NCI-H748 treated with DMSO at 0.1 percent for 48 hours (cell line): ENCODE measurements at places on chromosomes 1 and 21.

- DNase-seq: no peak
Observed at GRCh38 chr21:43341378-43342161, 85.4 kb downstream of the SIK1 start.

DNA sequence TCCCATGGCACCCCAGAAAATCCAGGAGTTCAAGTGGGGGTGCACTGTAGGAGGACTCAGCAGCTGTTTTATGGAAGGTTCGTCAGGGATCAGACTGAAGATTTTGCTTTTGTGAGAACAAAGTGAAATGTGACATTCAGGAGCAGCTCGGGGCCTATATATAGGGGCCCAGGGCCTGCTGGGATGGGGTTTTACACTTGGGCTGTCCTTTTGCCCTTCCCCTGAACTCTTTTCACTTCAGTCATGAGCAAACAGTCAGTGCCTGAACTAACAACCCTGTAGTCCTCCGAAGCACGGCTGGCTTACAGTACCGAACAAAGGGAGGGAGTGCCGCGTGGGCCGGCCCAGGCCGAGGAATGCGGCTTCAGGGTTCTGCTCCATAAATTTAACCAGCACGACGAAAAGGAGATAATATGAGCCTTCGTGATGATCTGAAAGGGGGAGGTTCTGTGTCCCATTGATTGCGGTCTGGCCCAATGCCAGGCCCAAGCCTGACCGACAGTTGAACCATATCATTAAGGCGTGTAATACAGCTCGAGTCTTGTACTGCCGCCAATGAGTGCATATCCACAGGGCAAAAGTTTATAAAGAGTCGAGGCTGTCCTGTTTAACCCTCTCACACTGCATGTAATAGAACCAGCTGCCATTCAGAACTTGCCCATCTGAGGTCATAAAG lies 139.9 kb downstream of the DHRS3 start:
- DNase-seq: peak; percentile 46

- peak; percentile 39 for DNase-seq
Observed at GRCh38 chr1:200302921-200303290, 106.9 kb downstream of the ZNF281 start.

GRCh38 chr1:12047120-12047876 lies 15.8 kb upstream of the TNFRSF8 start:
- DNase-seq: no peak

DNA sequence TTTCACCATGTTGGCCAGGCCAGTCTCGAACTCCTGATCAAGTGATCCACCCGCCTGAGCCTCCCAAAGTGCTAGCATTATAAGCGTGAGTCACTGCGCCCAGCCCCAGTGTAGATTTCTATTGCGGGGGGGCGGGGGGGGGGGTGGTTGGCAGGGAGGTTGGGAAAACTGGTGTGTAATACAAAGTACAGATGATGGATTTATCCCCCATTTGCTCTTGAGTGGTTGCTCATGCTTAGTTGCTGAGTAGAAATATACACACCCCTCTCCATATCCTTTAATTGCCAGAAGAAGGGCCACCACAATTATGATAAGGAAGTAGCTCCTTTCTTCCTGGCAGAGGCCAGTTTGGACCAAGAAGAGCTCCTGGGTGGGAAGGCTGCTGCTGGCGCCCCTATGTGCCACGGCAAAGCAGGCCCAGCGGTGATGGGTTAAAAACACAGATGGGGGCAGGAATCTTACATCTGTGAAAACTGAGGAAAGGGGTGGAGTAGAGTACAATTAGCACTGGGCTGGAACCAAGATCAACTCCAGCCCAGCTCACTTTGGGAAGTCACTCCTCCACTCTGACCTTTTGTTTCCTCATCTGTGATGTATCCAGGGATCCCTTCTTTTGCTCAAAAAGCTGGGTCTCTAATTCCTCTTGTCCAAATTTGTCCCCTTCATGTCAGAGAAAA lies 55.2 kb downstream of the MRPL37 start:
- no peak for DNase-seq

DNA sequence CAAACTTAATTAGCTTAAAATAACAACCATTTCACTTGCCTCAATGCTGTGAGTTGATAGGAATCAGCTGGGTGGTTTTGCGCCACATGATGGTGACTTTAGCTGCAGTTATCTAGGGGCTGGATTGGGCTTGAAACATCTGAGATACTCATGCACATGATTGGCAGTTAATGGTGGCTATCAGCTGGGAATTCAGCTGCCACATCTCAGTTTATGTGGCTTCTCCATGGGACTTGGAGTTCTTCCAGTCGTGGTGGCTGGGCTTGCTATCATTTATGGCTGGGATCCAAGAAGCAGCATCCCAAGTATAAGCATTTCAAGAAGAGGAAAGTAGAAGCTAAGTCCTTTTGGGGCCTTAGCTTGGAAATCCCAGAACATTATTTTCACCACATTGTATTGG lies 36.4 kb downstream of the PDC start:
- DNase-seq: no peak

DNA sequence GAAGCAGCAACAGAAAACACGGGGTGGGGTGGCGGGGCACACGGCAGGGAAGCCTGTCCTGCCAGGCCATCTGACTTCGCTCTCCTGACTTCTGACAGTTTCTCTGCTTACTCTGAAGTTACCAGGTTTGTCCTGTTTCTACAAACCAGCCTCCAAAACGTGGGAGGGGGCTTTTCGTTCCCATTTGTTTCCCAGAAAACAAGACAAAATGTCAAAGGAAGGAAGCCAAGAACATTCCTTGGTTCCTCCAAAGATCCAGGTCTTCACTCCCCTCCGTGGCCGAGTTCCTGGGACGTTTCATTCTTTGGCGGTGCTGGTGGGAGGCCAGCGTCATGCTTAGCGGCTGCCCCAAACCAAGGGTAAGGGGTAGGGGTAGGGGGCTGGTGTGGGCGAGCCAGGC lies 49.6 kb downstream of the MEGF6 start:
- no peak for DNase-seq

GRCh38 chr1:244576259-244576892 lies 76.5 kb upstream of the DESI2 start:
- DNase-seq: no peak

DNA sequence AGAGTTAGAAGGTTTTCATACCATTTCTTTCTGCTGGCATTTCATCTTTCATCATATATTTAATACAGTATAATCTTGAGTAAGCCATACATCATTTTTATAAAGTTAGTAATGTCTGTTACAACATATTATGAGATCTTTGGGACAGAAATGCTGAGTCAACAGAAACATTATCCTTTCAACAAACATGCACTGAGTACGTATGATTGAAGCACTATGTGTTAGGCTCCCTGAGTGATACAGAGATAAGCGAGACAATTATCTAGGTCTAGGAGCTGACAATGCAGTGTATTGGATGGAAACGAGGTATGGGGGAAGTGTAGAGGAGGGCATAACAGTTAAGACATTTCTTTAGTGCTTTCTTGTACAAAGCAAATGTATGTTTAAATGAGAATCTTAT lies 19.7 kb upstream of the GPR52 start:
- no peak for DNase-seq

DNA sequence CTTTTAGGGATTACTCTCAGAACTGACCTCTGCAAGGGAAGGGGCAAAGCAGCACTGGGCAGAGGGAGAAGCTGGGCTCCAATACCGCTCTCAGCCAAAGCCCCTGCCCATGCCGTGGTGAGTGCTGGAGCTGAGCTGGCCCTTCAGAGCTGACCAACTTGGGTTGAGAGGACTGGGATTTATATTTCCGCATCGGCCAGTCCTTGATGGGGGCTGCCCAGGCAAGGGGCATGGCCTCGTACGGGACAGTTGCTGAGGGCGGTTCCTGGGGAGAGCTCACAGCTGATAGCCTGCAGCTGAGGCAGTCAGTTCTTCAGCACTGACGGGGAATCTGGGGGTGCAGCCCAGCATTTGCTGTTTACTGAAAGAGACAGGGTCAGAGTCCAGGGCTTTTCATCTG lies 8.0 kb downstream of the HUNK start:
- DNase-seq: no peak

DNA sequence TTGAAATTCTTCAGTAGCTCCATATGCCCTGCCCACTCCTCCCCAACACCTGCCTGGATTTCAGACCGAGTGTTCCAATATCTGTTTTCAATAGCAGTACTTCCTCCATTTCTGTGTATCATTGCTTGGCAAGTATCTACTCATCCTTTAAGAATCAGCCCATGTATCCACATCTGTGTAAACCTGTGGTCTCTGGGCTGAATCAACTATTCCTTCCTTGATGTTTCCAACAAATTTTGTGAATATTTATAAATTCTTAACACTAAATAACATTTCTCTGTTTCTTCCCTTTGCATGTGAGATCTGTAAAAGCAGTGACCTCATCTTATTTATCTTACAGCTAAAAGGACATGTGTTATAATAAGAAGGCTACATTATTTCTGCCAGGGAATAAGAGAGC lies 26.0 kb upstream of the UAP1 start:
- no peak for DNase-seq

DNA sequence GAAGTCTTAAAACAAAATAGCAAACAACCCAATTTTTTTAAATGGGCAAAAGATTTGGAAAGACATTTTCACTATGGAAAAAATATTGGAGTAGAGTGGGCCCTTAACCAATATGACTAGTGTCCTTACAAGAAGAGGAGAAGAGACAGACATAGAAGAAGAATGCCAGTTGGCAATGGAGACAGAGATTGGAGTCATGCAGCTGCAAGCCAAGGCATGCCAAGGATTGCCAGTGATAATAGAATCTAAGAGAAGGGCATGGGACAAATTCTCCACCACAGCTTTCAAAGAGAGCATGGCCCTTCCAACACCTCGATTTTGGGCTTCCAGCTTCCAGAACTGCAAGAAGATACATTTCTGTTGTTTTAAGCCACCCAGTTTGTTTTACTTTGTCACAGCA lies 92.7 kb downstream of the RGS2 start:
- DNase-seq: no peak

DNA sequence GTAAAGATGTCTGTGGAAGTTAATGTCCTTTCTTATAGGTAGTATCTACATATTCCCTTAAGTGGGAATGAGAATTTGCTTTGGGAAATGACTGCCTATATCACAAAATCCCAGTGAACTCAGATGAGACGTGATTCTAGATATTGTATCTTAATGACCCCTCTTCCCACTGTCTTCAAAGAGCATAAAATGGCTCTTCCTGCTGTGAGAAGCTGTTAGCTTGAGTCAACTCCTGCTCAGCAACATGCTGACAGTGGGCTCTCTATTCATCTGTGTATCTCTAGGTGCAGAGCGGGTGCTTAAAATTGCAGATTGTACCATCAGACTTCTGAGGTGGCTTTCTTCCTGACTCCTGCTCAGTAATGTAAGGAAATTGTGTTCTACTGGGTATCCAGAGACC lies 100.6 kb downstream of the SPAG17 start:
- DNase-seq: peak; percentile 59

GRCh38 chr1:163305441-163305840 lies 16.3 kb upstream of the NUF2 start:
- DNase-seq: no peak

- no peak for DNase-seq
Observed at GRCh38 chr21:21383126-21383525, 384.9 kb downstream of the NCAM2 start.

DNA sequence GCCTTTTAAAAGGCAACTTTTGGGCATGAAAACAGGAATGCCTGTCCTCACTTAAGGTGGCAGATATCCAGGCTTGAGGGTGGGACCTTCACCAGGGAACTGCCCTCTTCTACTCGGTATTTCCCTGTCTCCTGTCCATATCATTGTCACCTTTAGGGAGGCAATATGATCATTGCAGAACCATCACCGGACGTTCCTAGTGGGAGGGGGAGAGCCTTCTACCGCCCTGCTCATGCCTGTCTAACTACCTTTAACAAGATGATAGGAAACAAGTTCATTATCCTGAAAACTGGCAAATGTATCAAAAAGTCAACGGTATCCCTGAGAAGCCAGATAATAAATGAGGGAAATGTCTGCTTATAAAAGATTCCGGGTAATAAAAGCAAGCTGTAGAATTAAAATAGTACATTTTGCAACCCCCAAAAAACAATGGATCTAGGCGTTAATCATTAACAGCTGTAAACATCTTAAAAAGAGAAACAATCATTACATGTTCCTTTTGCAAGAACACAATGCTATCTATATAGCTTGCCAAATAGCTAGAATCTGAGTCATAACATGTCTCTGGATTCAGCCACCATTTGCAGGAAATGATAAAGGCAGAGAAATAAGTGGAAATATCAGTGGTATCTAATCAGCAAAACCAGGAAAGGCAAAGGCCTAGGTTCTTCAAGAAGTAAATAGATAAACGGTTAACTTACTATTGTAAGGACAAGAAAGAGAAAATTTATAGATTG lies 852.9 kb upstream of the ADGRL4 start:
- no peak for DNase-seq

DNA sequence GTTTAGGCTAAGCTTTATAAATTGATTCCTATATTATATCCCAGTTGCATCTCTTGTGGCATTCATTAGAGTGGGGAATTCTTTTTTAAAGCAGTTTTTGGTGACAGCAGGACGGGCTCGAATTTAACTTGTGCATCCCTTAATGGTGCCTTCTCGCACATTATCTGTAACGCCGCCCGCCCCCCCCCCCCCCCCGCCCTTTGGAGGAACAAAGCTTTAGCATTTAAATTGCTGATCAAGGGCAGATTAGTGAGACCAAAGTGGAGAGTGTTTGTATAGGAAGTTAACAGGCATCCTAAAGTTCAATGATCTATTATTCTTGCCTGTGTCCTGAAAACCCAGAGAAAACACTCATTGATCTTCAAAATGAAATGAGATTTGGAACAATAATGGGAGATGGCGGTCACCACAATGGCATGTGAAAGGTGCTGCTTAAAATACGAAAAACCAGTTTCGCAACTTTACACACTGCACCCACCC lies 2.2 kb downstream of the LMO4 start:
- peak; percentile 75 for DNase-seq

DNA sequence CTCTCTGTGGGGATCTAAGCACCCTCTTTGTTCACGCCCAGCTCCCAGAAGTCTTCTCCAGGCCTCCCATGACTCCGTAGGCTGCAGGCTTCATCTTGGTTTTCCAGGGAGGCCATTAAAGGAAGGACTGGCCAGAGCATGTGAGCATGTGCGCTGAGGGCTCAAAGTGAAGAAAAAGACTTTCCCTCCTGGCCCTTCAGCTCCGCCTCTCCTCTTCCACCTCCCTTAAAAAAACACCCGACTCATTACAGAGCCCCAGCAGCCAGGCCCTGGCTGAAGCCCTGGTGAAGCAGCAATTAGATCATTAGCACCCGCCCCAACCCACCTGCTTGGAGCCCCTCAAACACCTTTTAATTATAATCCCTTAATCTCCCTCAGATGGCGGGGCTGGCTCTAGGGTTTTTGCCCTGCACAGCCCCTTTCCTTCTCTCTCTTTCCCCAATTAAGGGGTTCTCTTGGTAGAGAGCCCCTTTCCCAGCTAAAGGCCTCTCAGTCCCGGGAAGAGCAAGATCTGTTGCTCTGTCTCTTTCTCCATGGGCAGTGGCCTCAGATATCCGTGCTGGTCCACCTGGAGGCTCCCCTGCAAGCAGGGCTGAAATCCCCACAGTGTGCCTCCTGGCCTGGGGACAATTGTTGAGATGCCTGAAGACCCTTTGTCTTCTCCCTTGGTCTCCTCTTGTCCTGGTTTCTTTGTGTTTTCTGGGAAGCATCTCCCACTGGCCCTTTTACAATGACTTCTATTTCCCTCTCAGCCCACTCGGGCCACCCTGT lies 30.5 kb downstream of the RHBG start:
- no peak for DNase-seq
